Activated T-cell treated with anti-CD3 and anti-CD28 coated beads, Interleukin-2, amount 50 U/mL, for 48 hours (primary cell): ENCODE measurements at places on chromosomes 4 and X.

GRCh38 chr4:118816538-118817177 lies 19.3 kb downstream of the SEC24D start:
- no peak for DNase-seq

DNA sequence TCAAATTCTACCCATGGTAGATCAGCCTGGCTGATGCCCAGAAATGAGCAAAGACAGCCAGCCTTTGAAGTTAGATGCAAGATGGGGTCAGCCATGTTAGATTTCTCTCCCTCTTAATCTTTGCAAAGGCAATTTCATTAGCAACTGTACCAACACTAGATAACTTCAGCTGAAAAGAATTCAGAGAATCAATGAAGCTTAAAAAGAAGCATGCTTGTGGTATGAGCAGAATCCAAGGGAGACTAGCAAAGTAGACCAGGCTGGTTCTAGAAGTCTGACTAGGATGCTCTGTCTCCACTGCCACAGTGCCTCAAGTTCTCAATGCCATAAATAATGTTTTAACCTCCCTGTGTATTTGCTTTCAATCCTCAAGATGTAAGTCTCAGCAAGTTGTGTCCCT lies 247.3 kb downstream of the SLC7A11 start:
- no peak for DNase-seq

DNA sequence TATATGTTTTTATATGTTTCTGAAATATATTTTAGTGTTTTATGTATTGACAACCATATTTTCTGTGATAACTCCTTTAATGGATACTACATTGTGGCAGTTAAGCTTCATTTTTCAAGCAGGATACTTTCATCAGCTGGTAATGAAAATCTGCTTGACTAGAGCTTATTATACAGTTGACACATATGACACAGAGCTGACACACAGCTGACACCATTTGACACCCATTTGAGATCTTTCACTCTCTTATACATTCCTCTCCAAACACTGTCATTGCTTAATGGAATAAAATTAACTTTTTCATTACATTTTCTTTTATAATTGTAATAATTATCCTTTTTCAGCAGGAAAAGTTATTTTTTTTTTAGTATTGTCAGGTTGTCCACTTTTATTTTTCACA lies 561.1 kb upstream of the NDST4 start:
- DNase-seq = no peak

DNA sequence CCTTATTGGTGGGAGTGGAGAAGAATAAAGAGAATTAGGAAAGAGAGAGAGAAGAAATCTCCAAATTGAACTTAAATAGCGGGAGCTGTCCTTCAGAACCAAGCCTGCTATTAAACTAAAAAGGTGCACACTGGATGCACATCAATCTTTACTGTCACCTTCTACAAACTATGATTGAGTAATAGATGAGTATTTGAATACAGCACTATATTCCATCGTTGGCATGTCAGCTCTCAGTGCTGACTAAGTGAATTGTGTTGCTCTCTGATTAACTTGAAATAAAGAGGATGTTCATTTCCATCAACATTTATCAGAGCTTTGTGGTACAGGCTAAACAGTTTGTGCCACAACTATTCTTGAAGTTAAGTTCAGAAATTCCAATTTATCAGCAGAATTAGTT lies 143.7 kb upstream of the PABPC4L start:
- no peak for DNase-seq

- no peak for DNase-seq
Observed at GRCh38 chrX:69149466-69150280, 15.6 kb downstream of the PJA1 start.
